MG63 (cell line): ENCODE measurements at places on chromosomes 2 and 18. TPM values are rescaled to one million over a fixed set of nuclear protein-coding genes. Genes with fewer than 3 reads are reported as not detected.

The CCDC148 gene
- total RNA-seq = not detected in 2 replicates

The SAG gene
- not detected in 2 replicates for total RNA-seq

The IFIH1 gene
- 3.0 and 3.5 TPM in 2 replicates for total RNA-seq

The CD302 gene
- total RNA-seq = 4.4 and 8.9 TPM in 2 replicates

The HOXD12 gene
- total RNA-seq = not detected in 2 replicates

The NTSR2 gene
- not detected in 2 replicates for total RNA-seq
